COR-L47 (cell line): ENCODE measurements at places on chromosomes 7 and 10.

DNA sequence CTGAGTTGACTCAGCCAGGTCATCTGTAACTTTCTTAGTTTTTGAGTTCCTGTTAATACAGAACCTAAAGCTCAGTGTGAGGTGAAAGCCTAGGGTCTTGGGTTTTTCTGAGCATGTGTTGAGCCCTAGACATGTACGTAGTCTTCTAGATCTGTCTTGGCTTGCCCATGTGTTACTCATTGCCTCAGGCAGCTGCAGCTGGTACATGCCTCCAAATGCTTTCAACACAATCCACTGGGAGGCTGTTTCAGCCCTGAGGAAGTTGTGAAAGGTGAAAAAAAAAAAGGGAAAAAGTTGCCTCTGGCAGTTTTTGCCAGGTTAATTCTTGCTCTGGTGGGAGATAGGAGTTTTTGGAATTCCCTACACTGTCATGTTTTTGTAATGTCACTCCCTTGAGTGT, 134.6 kb downstream of the RNF216 start:
- DNase-seq = no peak

GRCh38 chr7:134477954-134478353, 19.1 kb upstream of the AKR1B1 start:
- no peak for DNase-seq

DNA sequence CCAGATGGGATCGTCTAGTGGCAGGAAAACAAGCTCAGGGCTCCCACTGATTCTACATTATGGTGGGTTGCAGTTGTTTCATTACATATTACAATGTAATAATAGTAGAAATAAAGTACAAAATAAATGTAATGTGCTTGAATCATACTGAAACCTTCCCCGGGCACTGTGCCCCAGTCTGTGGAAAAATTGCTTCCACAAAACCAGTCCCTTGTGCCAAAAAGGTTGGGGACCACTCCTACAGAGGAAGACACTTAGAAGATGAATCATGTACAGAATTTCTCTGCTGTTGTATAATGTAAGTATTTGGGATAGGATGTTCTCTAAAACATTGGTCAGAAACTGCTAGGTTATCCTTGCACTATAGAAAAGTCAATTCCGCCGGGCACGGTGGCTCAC, 11.3 kb upstream of the PHYH start:
- DNase-seq = no peak

DNA sequence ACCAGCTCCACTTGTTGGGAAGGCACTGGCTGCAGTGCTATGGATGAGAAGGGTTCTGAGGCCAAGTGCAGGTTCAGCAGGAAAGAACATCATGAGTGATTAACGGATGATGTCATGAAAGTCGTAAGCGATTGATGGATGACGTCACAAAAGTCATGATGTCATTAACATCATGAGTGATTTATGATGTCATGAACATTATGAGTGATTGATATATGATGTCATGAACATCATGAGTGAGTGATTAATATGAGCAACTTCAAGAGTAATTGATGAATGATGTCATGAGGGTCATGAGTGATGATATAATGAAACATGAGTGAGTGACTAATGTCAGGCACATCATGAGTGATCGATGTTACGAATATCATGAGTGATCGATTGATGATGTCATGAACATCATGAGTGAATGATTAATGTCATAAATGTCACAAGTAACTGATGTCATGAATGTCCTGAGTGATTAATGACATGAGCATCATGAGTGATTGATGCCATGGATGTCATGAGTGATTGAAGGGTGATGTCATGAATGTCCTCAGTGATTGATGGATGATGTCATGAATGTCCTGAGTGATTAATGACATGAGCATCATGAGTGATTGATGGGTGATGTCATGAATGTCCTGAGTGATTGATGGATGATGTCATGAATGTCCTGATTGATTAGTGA, 185.6 kb downstream of the PAXIP1 start:
- DNase-seq = no peak

DNA sequence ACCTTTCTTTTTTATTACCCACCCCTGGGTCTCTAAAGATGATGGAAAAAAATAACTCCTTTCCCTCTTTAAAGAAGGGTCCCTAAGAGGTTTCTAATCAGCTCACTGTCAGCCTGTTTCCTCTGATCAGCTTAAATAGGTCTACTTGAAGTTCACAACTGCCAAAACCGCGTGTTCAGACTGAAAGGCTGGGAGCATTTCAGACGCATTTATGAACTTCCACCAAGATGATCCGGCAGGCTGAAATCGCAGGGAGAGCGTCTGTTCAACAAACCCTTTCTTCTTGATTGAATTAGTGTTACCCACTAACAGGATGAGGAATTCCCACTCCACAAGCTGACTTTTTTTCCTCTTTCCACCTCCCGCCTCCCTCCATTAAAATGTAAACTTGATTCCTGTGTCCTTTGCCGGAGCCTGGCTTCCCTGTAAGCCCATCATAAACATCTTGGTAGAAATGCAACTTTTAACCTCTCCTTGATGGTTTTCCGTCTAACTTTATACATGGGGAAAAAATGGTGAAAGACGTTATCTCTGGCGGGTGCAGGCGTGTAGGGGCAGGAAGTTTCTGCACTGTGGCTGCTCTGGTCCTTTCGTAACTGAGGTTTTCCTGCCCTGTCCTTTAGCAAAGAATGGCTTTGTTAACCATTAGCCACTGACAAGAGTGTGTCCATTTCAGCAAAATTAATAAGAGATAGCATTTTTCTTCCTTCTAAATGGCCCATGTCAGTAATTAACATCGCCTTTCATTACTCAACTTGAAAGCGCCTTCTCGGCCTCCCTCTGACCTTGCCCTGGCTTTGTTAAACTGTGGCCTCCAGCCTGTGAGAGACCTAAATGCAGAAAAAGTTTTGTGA, 130.7 kb downstream of the BAMBI start:
- DNase-seq = no peak

DNA sequence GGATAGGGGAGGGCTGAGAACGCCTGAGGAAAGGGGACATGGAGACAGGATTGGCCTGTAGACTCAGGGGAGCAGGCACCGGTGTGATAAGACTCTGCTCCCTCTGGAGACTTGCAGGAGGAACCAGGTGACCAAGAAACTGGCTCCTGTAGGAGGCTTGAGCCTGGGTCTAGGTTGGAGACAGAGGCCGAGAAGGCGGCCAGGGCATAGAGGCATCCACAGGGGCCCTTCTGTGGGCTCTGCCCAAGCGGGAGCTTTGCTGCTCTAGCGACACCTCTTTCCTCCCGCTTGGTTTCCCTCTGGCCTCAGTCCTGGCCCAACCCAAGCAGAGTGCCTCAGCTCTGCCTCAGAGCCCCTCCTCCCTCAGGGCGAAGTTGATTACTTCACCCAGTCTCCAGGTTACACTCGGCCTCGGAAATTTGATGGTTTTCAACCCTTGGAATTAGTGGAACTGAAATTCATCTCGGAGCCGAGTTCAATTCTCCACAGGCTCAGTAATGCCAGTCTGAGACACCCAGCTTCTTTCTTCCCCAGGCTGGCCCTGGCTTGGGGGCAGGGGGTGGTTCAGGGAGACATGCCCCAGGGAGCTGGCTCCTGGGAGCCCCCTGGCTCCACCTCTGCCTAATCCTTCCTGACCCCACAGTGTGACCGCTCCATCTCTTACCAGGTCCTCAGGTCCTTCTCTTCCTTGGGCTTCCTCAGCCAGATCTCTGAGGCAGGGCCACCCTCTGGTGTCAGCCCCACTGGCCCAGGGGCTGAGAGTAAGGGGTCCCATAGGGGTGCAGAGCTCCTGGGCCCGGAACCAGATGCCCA, 60.4 kb downstream of the PAX2 start:
- DNase-seq = no peak

- DNase-seq = no peak
Observed at GRCh38 chr10:11035301-11035991, 17.8 kb downstream of the CELF2 start.

- DNase-seq = no peak
Observed at GRCh38 chr7:17690030-17690429, 250.3 kb downstream of the SNX13 start.

DNA sequence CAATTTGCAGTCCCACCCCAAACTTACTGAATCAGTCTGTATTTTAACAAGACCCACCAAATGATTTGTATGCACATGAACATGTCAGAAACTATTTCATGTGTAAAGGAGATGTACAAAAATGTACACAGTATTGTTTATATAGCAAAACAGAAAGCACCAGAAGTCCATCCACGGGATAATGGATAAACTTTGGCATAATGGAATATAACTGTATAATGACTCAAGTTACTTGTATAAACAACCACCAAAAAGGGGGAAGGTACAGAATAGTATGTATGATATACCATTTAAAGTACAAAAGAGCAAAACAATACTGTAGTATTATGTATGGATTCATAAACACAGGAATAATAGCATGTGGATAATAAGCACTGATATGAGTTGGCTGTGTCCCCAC, 22.4 kb downstream of the NUP42 start:
- no peak for DNase-seq

- DNase-seq = no peak
Observed at GRCh38 chr7:156759143-156759542, 118.6 kb downstream of the RNF32 start.

GRCh38 chr7:143499743-143500348, 22.2 kb downstream of the TAS2R41 start:
- DNase-seq = no peak
